ENCODE measurements at places on chromosomes 3 and 15.

- no peak for DNase-seq
Measured at GRCh38 chr3:58116161-58116955, 94.4 kb downstream of the DNASE1L3 start.

DNA sequence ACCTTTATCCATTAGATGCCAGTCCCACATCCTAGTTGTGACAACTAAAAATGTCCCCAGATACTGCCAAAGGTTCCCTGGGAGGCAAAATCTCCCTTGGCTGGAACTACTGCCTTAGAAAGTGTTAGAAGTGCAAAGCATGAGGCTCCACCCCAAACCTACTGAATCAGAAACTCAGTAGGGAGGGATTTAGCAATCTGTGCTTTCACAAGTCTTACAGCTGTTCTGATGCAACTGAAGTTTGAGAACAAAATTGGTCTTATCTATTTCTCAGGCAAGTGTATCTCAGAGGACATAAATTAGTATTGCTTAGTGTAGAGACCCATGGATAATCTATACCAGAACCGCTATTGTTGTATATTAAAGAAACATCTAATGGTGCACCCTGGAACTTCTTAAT lies 70.2 kb downstream of the CLDN1 start:
- peak; percentile 59 for DNase-seq

DNA sequence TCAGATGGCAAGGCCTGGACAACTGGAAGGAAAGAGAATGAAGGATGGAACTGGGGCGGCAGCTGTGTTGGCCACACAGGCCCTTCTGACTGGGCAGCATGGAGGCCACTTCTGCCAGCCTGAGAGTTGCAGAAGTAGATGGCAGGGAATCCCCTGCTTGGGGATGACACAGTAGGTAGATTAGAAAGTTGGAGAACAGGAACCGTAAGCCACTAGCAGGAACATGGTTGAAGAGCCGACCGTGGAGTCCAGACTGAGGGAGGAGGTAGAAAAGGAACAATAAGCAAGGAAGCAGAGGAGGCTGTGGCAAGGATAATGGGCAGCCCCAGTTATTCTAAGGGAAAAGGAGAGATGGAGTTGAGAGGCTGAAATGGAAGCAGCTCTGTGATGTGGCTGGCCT lies 26.4 kb upstream of the ZNF774 start:
- DNase-seq, result no peak

DNA sequence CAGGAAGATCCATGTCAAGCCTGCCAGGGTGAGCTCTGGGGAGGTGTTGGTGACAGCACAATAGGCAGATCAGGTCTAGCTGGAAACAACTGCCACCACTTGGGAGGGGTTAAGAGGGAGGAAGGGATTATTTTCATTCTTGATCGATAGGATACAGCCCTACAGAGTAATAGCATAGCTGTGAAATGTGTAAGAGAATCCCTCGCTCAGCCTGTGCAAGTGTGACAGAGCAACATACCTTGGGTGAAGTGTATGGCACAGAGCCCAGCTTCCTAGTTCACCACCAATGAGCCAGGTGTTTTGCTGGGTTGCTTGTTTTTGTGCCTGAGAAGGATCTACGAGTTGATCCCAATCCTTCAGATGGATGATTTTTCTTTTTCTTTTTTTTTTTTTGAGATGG lies 9.2 kb upstream of the DCUN1D1 start:
- DNase-seq, result no peak

GRCh38 chr15:74062671-74063070 lies 19.7 kb downstream of the GOLGA6A start:
- DNase-seq, result no peak

DNA sequence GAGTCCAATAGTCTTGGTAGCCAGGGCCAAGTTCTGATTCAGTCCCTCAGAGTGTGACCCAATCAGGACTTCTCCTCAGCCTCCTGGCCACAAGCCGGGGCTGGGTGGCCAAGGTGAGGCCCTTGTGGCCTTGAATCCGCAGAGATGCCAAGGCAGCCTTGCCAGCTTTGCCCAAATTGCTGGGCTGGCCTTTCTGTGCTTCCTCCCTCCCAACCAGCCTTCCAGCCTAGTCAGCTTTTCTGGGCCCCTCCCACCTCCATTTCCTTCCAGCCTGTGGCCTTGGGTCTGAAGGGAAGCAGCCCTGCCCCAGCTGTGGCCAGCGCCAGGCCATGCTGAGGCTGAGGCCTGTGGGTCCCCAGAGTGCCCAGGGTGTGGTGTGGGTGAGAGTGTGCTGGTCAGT lies 34.3 kb upstream of the ANKDD1A start:
- DNase-seq, result peak; percentile 43

DNA sequence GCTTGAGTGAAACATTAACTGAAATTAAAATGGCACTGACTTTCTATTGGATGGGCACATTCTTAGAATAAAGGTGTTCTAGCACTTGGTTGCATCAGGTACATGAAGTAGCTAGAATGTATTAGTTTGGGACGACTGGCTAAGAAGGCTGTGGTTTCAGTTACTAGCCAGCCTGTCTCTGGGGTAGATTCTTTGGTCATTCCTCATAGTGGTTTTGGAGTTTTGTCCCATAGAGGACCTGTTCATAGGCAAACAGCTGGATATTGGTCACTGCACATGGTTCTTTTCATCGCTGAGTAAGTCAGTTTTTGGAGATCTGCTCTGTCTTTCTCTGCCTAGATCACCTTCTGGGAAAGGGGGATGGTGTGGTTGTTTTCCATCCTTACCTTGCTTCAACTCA lies 55.3 kb downstream of the ADAMTSL3 start:
- DNase-seq, result no peak
